Liver (tissue), 10 donors: ENCODE measurements at places on chromosomes 7 and 10.

DNA sequence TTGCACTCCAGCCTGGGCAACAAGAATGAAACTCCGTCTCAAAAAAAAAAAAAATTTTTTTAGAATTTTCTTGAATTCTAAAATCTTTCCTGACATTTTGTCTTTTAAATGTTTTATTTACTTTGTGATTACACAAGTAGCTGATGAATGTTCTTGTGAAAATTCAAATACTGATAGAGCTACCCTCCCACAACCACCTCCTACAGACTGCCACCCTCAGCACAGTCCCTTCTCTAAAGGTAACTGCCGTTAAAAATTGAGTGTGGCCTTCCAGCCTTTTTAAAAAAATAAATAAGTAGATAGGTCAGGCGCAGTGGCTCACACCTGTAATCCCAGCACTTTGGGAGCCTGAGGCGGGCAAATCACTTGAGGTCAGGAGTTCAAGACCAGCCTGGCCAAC lies 15.1 kb downstream of the ENO4 start:
- H3K4me1 ChIP-seq = peaks cover 5% of the 10 kb centered on the region
- H3K36me3 ChIP-seq = no peaks in the 10 kb centered on the region
- no peak for DNase-seq

GRCh38 chr10:52318136-52318701 lies 4.1 kb downstream of the DKK1 start:
- no peaks in the 10 kb centered on the region for H3K36me3 ChIP-seq
- DNase-seq = no peak

- H3K36me3 ChIP-seq = no peaks in the 10 kb centered on the region
- H3K4me1 ChIP-seq = no peaks in the 10 kb centered on the region
- no peak for DNase-seq
- no peaks in the 10 kb centered on the region for H3K27me3 ChIP-seq
- no peak overlapping the region for H3K4me3 ChIP-seq
Measured at GRCh38 chr10:17882557-17882956, 69.2 kb upstream of the SLC39A12 start.

DNA sequence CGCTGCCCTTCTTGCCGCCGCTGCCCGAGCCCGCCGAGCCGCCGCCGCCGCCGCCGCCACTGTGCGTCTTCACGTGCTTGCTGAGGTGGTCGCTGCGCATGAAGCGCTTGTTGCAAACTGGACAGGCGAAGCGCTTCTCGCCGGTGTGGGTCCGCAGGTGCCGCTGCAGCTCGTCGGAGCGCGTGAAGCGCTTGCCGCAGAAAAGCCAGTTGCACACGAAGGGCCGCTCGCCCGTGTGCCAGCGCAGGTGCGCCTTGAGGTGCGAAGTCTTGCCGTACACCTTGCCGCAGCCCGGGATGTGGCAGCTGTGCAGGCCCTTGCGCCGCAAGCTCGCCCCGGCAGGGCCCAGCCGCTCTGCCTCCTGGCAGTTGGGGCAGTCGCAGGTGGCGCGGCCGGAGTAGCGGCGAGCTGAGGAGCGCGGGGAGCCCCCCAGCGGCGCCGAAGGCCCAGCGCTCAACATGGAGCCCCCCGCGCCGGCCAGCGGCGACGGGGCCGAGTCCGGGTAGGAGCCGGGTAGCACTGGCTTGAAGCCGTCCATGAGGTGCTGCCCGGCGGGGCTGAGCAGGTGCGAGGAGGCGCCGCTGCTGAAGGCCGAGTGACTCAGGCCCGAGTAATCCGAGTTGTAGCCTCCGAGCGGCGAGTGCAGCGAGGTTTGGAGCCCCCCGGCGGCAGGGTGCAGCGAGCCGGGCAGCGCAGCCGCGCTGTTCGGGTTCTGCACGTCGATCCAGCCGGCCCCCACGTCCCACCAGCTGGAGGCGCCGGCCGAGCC lies 2.1 kb downstream of the SP8 start:
- no peaks in the 10 kb centered on the region for H3K36me3 ChIP-seq
- DNase-seq = no peak
- no peak overlapping the region for H3K27ac ChIP-seq

DNA sequence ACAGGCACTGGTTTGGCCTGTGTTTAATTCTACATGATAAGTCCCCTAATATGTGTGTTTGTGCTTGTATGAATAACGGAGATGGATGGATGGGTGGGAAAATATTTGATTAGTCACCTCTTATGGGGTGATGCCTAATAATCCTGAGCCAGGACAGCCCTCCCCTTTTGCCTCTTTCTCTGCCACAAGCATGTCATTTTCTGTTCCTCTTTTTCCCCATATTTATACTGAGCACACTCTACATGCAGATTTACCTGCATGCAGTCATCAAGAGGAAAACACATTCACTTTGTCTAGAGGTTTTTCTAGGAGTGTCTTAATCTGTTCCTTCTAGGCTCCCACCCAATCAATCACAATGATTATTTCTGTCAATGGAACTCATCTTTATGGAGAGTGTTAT lies 111.6 kb upstream of the TBX20 start:
- H3K36me3 ChIP-seq = no peaks in the 10 kb centered on the region
- H3K27me3 ChIP-seq = no peaks in the 10 kb centered on the region
- no peak overlapping the region for H3K4me3 ChIP-seq
- no peaks in the 10 kb centered on the region for H3K4me1 ChIP-seq
- H3K27ac ChIP-seq = no peak overlapping the region
- no peak for DNase-seq

DNA sequence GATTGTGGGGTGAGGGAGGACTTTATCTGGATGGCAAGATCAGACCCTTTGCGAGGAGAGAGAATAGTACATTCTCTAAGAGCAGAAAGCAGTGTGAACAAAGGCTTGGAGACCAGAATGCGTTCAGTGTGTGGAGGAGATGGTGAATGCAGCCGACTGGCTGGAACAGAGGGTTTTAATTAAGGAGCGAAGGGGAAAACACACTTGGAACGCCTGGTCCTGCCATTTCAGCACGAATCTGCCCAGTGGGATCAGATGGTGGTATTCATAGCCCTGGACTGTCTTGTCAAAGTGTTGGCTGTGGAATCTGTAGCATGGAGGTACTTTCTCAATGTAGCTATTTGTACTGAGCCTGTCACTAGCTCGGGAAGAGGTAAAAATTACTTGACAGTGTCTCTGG lies 260.9 kb downstream of the SLC25A13 start:
- H3K4me3 ChIP-seq = no peak overlapping the region
- peaks cover 10% of the 10 kb centered on the region for H3K4me1 ChIP-seq
- no peaks in the 10 kb centered on the region for H3K36me3 ChIP-seq
- DNase-seq = no peak
- no peak overlapping the region for H3K27ac ChIP-seq
- H3K27me3 ChIP-seq = no peaks in the 10 kb centered on the region

- no peak overlapping the region for H3K4me3 ChIP-seq
- no peaks in the 10 kb centered on the region for H3K27me3 ChIP-seq
- H3K4me1 ChIP-seq = no peaks in the 10 kb centered on the region
- H3K27ac ChIP-seq = no peak overlapping the region
- no peak for DNase-seq
- no peaks in the 10 kb centered on the region for H3K36me3 ChIP-seq
Measured at GRCh38 chr7:42340436-42340835, 103.4 kb upstream of the GLI3 start.

- no peaks in the 10 kb centered on the region for H3K4me1 ChIP-seq
- DNase-seq = no peak
- peak overlapping the region; percentile 21 for H3K27ac ChIP-seq
- peaks cover 32% of the 10 kb centered on the region for H3K36me3 ChIP-seq
- no peaks in the 10 kb centered on the region for H3K27me3 ChIP-seq
Measured at GRCh38 chr10:18607503-18608378, 43.6 kb downstream of the NSUN6 start.

DNA sequence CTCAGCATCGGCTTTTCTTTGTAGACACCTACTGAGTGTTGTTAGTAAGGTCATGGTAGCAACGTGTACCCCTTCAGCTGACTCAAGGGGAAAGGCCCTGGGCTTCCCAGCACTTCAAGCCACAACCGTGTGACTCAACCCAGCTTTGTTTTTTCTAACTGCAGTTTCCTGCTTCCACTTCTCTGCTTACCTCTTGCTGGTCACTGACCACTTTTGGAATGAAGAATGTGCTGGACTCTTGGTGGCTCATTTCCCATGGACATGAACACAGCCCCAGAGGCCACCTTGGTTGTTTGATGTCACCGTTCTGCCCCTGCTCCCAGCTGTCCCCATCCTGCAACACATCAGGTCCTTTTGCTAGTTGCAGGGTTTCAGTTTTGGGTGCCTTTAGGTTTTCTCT lies 69.5 kb upstream of the ZNF438 start:
- no peak overlapping the region for H3K27ac ChIP-seq
- H3K27me3 ChIP-seq = no peaks in the 10 kb centered on the region
- no peak for DNase-seq
- H3K36me3 ChIP-seq = no peaks in the 10 kb centered on the region

DNA sequence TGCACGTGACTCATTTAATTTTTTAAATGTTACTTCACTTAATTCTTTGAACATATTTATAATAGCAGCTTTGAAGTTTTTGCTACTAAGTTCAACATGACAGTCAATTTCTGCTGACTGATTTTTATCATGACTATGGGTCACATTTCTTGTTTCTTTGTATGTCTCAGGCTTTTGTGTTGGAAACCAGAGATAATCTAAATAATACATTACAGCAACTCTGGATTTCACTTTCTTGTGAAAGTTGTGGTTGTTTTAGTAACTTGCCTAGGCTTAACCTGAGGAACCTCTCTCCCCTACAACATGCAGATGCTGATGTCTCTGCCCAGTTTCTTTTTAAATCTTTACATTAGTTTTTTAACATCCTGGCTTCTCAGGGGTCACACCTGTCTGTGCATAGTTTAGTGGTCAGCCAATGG lies 180.8 kb downstream of the CCDC71L start:
- H3K27ac ChIP-seq = no peak overlapping the region
- H3K27me3 ChIP-seq = no peaks in the 10 kb centered on the region
- H3K36me3 ChIP-seq = no peaks in the 10 kb centered on the region
- peaks cover 18% of the 10 kb centered on the region for H3K4me1 ChIP-seq
- H3K4me3 ChIP-seq = no peak overlapping the region

DNA sequence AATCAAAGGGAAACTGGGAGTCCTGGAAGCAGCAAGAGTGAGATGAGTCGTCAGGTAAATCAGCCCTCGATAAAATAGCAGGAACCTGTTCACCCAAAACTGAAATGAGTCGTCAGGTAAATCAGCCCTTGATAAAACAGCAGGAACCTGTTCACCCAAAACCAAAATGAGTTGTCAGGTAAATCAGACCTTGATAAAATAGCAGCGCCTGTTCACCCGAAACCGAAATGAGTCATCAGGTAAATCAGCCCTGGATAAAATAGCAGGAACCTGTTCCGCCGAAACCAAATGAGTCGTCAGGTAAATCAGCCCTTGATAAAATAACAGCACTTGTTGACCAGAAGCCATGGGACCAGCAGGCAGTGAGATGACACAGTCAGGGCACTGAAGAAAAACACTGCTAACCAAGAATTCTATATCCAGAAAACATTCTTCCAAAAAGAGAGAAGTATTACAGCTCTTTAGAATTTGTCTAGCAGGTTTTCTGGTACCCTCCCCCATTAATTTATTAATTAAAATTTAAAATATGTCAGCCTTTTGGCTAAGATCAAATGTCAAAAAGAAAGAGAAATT lies 3.4 kb upstream of the CYP2E1 start:
- H3K27me3 ChIP-seq = no peaks in the 10 kb centered on the region
- peak overlapping the region; percentile 49 for H3K4me3 ChIP-seq
- peak overlapping the region; percentile 49 for H3K27ac ChIP-seq
- no peak for DNase-seq
- peaks cover 46% of the 10 kb centered on the region for H3K4me1 ChIP-seq
- no peaks in the 10 kb centered on the region for H3K36me3 ChIP-seq
